ENCODE measurements at places on chromosomes 1 and 21.

- no peak for DNase-seq
Measured at GRCh38 chr1:8763888-8764287, 53.6 kb downstream of the RERE start.

- no peak for DNase-seq
Measured at GRCh38 chr1:204418174-204419063, 6.8 kb upstream of the PPP1R15B start.

GRCh38 chr1:185045814-185046492 lies 595 bp downstream of the RNF2 start:
- DNase-seq = peak; percentile 15

DNA sequence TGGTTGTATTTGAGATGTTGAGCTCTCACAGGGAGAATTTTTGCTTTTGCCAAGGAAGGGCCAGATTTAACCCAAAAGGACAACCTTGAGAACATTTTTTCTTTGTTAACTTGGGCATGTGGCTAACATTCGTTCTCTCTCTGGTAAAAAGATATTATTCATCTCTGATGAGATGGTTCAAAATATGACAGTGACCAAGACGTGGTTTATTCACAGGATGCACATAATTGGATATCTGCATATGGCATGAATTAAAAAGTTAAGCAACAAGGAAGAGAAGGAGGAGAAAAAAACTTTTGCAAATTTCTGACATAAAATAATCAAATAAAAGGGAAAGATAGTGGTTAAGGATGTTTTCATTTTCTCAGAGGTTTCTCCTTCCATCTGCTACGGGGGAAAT lies 43.1 kb upstream of the BCL10 start:
- DNase-seq = no peak

DNA sequence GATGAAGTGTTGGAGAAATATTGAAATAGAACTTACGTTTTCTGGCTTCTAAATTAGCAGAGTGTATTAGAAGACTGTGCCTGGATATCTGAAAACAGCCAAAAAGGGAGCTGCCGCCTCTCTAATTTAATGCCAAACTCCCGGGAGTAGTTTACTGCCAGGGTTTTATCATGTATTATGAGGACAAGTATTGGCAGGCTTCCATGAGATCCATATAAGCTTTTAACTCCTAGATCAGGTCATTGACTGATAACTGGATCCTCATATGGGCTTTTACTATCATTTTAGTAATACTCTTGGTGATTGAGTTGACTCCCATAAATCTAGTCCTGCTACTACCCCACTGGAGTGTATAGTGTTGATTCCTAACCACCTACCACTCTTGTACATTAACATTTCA lies 178.4 kb upstream of the CXADR start:
- no peak for DNase-seq

- DNase-seq = no peak
Measured at GRCh38 chr1:77018311-77018710, 151.0 kb downstream of the ST6GALNAC5 start.

GRCh38 chr1:21344098-21344749 lies 54.0 kb upstream of the ECE1 start:
- no peak for DNase-seq

GRCh38 chr1:16209847-16210407 lies 2.5 kb downstream of the ARHGEF19 start:
- no peak for DNase-seq

DNA sequence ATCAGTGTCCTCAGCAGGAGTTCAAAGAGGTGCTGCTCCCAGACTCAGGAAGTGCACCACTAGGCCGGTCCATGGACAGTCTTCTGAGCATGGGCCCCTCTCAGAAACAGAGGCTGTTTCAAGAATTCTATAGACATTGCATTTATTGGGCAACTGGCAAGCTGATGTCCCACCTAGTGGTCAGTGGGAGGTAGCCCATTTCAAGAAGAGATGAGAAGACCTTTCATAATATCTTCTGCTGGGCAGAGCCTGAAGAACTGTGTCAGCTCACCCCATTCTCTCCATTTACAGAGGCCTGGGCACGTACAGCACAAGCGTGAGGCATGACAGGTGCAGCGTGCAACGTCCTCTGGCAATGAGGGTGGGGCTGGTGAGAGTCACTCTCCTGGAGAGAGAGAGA lies 216.0 kb downstream of the DYRK1A start:
- no peak for DNase-seq

Data from stimulated activated CD4-positive, alpha-beta T cell treated with anti-CD3 and anti-CD28 coated beads, Interleukin-4, amount 100 ng/mL, for 48 hours (primary cell).